Fibroblast of skin of left biceps (primary cell): ENCODE measurements at places on chromosomes 12 and 14.

- no peak for DNase-seq
Observed at GRCh38 chr14:69956970-69957369, 77.8 kb downstream of the SMOC1 start.

DNA sequence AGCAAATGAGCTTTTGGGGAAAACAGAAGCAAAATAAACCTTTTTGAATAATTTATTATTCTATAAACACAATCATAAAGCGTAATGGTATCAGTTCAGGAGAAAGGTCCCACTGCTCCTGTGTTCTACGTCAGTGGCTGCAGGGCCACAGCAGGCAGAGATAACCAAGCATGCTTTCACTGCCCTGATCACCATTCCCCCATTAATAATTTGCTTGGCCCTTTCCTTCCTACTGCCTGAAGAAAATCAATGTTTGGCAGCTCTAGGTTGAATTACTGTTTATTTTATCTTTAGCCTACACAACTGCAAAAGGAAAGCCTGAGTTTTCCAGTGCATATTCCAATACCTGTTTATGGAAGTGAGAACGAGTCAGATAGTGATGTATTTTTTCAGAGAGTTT, 369.9 kb downstream of the DIO2 start:
- DNase-seq: no peak

- no peak for DNase-seq
Observed at GRCh38 chr12:6722863-6723262, 983 bp upstream of the COPS7A start.

GRCh38 chr14:83491091-83491490, 1957.4 kb upstream of the SEL1L start:
- no peak for DNase-seq

- DNase-seq: peak; percentile 57
Observed at GRCh38 chr12:106248312-106248845, 559 bp upstream of the CKAP4 start.

DNA sequence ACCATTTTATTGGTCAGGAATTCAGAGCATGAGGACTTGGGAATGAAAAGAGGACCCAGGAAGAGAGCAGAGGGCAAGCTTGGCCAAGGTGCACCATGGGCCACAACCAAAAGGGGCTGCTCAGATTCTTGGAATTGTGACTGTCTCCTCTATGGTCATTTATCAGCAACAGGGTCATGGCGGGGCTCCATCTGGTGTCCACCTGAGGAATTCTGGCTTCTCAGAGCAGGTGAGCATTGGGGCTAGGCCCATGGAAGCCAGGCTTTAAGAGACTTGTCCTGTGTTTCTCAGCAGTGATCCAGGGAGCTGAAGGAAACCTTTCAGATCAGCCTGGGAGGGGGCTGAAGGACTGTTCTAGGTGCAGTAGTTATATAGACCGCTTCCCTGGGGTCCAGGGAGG, 2.6 kb upstream of the RIN3 start:
- no peak for DNase-seq

- no peak for DNase-seq
Observed at GRCh38 chr12:116931665-116932064, 20.9 kb downstream of the FBXW8 start.

- DNase-seq: no peak
Observed at GRCh38 chr14:59566725-59567124, 9.9 kb downstream of the CCDC175 start.

DNA sequence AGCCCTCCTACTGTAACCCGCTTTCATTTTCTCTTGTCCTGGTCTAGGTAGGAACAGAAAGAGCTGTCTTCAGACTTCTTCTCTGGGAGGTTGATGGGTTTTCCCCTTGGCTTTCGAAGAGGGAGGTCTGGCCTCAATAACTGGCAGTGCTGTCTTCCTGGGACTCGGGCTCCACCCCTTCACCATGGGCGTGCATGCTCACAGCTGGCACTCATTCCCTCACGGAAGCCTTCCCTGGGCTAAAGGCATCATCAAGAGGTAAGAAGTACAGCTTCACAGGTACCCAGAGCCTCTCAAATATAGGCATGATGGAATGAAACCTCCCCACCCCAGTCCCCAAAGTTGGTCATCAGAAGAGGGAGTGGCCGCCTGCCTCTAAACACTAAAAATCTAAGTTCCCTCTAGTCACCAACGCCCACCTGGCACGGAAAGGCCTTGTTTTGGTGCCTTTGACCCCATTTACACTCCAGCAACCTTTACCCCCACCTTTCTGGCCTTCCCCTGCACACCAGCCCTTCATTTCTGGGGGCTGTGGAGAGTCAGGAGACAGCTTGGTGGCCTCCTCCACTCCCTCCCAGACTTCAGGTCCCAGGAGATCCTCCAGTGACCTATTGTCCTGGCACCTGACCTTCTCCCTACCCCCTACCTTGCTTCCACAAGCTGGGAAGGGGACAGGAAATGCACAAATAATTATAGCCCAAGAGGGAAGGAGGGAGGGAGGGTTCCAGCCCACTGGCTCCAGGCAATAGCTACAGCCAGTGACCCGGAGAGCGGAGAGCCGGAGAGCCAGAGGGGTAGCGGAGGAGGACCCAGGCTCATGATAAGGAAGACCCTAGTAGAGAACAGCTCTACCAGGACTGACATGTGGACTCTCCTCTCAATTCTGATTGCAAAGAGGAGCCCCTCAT, 2.8 kb downstream of the RAPGEF3 start:
- DNase-seq: no peak

GRCh38 chr14:41973178-41973577, 366.5 kb downstream of the LRFN5 start:
- no peak for DNase-seq

- no peak for DNase-seq
Observed at GRCh38 chr12:84638811-84639368, 273.7 kb downstream of the SLC6A15 start.

GRCh38 chr12:110198386-110198785, 74.2 kb downstream of the IFT81 start:
- no peak for DNase-seq

- DNase-seq: no peak
Observed at GRCh38 chr12:116196752-116197718, 80.5 kb downstream of the MED13L start.

GRCh38 chr12:18655351-18655750, 82.5 kb downstream of the PLCZ1 start:
- DNase-seq: no peak

GRCh38 chr12:77724367-77724957, 106.2 kb upstream of the NAV3 start:
- no peak for DNase-seq

DNA sequence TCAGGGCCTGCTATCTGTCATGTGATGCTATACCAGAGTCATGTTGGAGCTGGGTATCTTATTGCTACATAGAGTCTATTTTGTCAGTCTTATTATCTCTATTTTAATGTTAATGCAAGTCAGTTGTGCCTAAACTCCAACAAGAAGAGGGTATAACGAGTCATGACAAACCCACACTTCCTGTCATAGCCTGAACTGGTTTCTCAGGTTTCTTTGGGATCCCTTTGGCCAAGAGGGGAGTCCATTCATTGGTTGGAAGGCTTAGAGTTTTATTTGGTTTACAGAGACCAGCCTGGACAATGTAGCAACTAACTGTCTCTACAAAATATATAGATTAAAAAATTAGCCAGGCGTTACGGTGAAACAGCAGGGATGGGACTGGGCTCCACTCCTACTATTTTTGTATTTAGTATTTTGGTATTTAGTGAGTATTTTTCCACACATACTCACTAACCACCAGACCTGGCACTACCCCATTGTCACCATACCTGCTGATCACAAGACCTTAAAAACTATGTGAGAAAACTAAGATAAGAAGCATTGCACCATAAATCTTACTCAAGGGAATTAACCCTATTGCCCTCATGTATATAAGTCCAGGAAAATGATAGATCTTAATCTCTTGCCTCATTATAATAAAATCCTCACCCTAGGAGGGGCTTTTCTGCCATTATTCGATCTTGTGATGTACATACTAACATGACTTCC, 387.5 kb downstream of the IPO8 start:
- no peak for DNase-seq

GRCh38 chr12:18676996-18677588, 60.7 kb downstream of the PLCZ1 start:
- DNase-seq: no peak

DNA sequence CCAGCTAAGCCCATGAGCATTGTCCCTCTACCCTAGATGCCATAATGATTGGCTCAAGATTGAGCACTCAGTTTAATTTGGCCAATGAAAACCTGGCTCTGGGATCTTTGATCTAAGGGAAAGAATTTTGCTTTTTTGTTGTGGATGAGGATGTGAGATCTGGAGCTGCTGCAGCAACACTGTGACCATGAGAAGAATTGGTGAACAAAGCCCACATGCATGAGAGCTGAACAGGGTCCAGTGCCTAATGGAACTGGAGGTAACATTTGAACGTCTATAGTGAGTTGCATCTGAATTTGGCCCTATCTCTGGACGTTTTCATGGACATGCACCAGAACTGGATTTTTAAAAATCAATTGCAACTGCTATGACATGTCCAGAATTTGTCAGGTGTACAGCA, 338.6 kb downstream of the AACS start:
- no peak for DNase-seq

GRCh38 chr12:124792156-124792555, 71.5 kb downstream of the SCARB1 start:
- no peak for DNase-seq

GRCh38 chr12:131159660-131160059, 206.0 kb downstream of the ADGRD1 start:
- DNase-seq: no peak

DNA sequence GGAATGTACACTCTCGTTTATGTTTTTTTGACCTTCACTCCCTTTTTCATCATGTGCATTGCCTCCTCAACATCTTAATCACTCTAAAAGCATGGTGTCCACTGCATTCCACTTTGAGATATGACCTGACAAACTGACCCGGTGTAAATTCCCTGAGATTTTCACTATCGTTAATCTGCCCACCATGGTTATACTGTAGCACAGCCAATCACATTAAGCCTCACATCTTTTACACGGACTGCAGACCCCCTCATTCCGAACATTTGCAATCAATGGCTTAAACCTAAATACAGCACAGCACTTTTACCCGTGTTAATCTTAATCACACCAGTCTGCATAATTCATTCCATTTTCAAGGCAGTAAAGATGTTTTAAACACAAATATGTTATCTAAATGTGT, 2.4 kb downstream of the RERG start:
- no peak for DNase-seq

DNA sequence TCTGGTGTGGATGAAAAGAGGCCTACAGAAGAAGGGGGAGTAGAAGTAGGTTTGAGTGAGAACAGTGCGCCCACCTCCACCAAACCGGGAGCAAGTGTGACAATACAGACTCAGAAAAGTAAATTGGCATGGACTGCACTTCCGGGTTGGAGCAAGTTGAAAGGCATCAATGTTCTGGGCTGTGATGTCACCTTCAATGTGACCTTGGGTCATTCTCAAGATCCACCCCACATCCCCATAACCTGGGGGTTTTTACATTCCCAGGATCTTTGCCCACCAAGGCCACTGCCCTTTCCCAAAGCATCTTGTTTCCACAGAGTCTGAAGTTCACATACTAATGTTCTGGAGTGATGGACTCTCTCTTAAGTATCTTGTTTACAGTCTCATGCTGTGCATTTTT, 5.3 kb upstream of the GZMB start:
- DNase-seq: no peak

DNA sequence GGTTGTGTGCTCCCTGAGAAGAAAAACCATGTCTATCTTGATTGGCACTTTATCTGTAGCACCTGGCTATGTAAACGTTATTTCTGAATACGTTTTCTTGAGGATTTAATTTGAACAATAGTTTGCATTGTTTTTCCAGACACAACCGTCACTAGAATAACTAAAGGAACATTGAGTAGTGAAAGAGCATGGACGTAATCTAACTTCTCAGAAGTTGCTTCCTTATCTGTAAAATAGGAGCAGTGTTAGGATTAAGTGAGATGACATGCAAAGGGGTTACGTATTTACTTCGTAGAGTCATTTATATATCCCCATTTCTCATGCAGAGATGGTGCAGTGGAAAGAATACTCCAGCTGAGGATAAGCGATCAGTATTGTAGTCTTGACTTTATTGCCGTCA, 8.1 kb downstream of the AEBP2 start:
- no peak for DNase-seq

- no peak for DNase-seq
Observed at GRCh38 chr12:106106061-106106566, 32.6 kb downstream of the NUAK1 start.

DNA sequence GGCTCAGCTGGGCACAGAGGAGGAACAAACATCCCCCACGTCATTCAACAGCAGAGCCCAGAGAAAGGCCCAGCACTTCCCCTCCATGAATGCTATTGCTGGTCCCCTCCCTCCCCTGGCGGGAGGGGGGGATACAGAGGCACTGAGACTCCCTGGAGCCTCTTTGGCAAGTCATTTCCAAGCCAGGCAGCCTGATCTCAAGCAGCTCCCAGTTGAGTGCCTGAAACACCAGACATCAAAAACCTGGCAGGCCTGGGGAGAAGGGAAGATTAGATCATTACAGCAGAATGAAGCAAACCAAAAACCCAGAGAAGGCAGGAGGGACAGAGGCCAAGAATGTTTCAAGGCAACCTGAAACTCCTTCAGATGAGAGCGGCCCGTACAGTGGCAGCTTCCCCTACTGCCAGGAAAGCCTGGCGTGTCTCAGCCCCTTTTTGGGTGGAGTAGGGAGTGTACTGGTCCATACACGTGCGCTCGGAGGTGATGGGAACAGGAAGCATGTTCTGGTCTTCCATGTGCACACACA, 92.1 kb downstream of the LRRC74A start:
- peak; percentile 85 for DNase-seq

DNA sequence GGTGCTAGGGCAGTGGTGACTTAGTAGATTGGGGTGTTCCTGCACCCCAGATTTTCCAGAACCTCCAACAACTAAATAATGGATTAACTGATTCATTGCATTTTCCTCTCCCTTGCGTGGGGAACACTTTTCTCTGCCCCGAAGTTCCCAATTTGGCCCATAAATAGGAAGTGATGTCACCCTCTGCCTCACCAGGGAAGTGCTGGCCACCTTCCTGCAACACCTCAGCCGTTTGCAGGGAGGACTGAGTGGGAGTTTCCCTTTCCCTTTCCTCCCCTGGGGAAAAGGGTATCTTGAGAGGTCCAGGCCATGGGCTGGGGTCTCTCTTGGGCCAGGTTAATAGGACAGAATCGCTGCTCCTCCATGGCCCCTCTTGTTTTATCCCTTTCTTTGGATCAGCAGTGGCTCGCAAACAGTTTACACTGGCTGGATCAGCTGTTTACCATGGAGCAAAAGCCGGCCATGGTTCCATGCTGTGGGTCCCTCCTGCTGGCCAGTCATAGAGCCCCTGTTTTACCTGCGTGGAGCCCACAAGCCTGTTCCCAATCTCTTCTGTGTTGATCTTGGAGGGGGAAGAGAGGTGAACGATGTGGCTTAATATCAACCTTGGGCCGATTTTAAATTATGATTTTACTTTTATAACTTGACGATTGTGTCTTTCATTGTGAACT, 91.6 kb upstream of the VRK1 start:
- no peak for DNase-seq

- no peak for DNase-seq
Observed at GRCh38 chr14:101216366-101217079, 313.0 kb upstream of the RTL1 start.

GRCh38 chr14:60188115-60188514, 22.9 kb upstream of the DHRS7 start:
- DNase-seq: no peak
